8988T (cell line): ENCODE measurements at places on chromosomes 5 and 9.

GRCh38 chr9:16058131-16058549 is 505.3 kb downstream of the CCDC171 start:
- no peak for DNase-seq

DNA sequence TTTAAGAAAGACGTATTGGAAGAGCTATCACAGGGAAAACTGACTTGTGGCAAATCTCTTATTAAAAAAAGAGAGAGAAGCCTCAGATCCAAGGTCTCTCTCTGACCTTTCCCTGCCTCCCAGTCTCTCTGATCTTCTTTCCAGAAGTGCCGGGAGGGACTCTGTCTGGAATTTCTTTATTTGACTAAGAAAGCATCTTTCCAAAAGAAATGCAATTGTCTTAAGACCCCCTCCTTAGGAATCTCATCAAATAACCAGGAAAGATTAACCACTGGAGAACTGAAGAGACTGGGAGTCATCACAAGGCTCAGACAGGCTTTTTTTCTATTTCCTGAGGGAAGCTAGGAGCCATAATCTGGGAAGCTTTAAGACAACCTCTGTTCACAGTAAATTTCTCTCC is 4.6 kb downstream of the C1QTNF3 start:
- DNase-seq, result no peak

DNA sequence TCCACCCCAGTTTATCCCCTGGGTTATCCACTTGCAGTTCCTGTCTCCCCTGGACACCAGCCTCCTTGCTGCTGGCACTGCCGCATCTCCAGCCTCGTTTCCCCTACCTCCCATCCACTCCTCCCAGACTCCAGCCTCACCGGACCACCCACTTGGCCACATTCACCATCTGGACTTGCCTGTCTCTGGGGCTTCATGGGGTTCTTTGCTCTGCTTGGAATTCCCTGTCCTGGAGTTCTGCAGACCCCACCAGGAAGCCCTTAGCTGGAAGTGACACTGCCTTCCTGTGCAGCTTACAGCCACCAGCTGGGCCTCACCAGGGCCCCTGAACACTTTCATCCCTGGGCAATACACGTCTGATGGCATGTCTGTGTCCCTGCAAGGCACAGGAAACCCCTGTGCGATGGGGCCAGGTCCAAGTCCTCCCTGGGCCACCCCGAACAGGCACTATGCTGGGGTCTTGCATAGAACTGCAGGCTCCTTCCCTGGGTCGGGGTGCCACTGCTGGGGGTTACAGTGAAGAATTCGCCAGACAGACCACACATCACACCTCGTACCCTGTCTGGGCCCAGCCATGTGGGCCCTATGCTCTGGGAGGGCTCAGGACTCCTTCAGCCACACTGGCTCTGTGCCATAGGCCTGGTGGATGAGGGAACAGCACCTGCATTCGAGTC is 3.0 kb downstream of the FLT4 start:
- DNase-seq, result no peak

DNA sequence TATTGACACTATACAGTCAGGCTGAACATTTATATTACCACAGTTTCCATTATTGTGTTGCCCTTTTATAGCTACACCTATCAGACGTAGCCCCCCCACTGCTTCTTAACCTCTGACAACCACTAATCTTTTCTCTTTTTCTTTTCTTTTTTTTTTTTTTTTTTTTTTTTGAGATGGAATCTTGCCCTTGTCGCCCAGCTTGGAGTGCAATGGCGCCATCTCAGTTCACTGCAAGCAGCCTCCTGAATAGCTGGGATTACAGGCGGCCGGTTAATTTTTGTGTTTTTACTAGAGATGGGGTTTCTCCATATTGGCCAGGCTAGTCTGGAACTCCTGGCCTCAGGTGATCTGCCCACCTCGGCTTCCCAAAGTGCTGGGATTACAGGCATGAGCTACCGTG is 75.4 kb downstream of the UHRF2 start:
- DNase-seq, result no peak

DNA sequence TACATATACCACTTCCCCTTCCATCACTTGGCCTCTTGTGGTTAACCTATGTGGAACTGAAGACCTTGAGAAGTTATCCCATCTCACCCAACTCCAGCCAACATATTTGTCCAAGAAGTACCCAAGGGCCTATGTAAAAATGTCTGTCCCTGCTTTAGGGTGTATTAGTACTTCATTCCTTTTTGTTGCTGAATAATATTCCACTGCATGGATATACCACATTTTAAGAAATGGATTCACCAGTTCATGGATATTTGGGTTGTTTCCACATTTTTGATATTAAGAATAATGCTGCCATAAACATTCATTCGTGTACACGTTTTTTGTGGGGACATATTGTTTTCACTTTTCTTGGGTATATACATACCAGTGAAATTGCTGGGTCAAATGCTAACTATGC is 28.6 kb downstream of the IDNK start:
- no peak for DNase-seq
